ENCODE measurements at places on chromosomes 2 and 18.

- no peak for DNase-seq
These were observed 66.2 kb upstream of the KLF7 start for GRCh38 chr2:207231967-207232366.

- DNase-seq: peak; percentile 36
These were observed 55.9 kb downstream of the UNC50 start for GRCh38 chr2:98664323-98664722.

DNA sequence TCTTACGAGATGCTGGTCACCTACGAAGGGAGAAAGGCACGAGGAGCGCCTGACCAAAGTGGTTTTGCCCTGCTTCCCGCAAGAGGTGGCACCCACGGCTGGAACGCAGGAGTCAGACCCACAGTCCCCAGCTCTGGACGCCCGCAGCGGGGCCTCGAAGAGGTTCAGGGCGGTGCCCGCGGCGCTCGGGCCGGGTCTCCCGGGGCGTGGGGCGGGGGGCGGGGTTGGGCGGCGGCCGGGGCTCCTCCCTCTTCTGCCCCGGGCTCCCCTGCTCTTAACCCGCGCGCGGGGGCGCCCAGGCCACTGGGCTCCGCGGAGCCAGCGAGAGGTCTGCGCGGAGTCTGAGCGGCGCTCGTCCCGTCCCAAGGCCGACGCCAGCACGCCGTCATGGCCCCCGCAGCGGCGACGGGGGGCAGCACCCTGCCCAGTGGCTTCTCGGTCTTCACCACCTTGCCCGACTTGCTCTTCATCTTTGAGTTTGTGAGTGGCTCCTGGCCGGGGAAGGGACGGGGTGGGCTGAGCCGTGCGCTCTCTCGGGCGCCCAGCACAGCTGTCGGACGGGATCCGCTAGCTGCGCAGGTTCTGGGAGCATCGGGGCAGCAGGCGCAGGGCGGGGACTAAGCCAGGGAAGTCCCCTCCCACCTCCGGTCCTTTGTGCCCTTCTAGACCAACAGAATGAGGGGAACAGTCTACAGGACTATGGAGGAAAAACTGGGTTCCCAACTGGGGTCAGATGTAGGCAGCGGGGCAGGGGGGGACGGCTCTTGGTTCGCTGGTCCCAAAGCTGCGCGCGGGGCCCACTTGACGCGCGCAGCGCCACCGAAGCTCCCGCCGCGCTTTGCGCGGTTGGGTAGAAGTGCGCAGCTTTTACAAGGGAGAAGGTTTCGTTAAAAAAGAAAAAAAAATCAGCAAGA, at the start of gene MAL:
TSS of gene MAL (plus strand) at position 303 of the 914 bp plus-strand sequence. CDS start at position 388, 85 bp downstream.
- DNase-seq: peak; percentile 43

- DNase-seq: no peak
These were observed 361.5 kb downstream of the GALNT13 start for GRCh38 chr2:154233231-154233630.

- no peak for DNase-seq
These were observed 1.7 kb upstream of the SERPINB7 start for GRCh38 chr18:63773551-63773950.

DNA sequence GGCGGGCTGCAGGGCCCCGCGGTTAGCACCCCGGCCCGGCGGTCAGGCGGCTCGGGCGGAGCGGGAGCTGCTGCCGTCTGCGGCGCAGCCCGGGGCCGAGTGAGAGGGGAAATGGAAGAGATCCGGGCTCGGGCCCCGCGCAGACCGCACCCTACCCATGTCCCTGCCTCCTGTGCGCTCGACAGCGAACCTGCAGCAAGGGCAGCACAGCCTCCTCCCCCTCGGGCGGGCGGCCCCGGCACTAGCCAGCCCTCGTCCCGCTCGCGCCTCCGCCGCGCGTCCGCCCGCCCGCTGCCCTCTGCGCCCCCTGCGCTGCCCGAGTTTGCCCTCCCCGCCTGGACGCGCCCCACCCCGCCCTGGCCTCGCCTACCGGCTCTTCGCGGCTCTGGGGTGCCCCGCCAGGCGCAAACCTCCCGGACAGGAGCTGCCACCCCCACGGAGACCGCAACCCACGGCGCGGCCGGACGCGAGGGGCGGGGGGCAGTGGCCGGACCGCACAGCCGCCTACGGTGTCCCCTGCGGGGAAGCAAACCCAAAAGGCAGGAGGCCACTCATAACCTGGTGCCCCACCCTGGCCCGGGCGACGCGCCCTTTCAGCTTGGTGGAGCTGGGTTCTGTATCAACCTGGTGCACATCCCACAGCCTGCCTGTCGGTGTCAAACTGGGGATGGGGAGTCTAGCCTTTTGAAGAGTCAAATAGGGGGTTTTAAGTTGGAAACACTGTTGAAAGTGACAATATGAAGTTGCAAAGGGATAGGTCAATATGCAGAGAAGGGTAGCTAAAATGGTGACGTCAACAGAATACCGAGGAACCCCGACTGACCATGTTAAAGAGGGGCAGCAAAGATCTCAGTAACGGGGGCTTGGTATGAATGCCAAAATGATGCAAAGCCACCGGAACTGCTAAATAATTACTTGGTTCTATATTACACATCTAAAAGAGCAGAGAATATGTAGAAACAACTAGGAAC, at the start of gene IHH:
TSS of gene IHH (minus strand) at position 101 of the 971 bp plus-strand sequence. CDS start 454 bp downstream, outside the sequence.
- no peak for DNase-seq

- no peak for DNase-seq
These were observed 51.0 kb upstream of the ABCA12 start for GRCh38 chr2:215189393-215189792.

DNA sequence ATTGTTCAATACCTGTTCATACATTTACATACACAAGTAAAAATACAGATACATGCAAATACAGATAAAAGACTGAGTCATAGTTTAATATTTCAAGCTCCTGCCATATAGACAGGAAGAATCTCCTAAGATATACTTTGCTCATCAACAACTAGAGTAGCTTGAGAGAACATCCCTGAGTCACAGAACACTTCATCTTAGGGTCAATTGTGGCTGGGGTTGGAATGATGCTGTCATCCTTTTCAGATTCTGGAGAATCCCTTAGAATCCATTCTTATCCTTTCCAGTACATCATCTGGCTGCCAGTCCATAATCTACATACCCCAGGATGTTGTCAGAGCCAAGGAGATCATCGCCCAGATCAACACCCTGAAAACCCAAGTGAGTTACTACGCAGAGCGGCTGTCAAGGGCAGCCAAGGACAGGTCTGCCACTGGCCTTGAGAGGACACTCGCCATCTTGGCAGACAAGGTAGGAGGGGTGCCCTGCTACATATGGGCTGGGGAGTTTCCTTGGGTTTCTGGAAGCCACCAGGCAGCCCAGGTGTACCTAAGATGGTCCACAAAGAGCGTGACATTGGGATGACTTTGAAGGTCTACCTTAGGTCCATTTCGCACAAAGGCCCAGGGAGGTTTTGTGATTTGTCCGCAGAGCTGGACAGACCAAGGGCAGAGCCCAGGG, 55.7 kb downstream of the COA5 start:
- DNase-seq: no peak

DNA sequence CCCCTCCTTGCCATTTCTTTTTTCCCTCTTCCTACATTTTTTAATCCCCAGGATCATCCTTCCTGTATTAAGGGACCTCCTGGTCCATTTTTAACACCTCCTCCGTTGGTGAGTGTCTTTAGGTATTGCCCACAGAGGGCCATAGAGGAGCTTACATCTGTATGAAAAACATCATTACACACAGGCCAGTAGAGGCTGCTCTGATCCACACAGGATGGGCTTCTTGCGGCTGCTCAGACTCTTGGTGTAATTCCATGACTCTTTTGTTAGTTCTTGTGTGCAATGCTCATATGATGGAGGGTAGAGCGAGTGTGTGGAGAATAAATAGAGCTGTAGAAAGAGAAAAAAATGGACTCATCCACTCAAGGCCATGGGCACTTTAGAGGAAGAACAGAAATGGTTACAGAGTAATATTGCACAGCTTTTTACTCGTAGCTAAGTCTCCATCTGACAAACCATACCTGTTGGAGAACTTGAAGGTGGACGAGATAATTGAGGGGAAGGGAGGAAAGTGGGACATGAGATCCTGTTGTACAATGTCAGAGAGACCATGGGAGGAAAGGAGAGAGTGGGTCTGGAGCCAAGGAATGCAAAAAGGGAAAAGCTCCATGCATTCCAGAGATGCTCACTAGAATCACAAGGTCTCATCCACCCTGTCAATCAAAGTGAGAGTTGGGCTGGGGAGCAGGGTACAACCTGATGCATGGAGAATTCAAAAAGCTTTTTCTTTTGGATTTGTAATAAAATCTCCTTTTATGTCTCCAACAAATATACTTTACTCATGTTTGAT, 129.7 kb upstream of the TNP1 start:
- no peak for DNase-seq

- DNase-seq: no peak
These were observed 1262.9 kb downstream of the SUCLG1 start for GRCh38 chr2:83196225-83196624.

- DNase-seq: no peak
These were observed 1.4 kb upstream of the LAPTM4A start for GRCh38 chr2:20052861-20053281.

GRCh38 chr2:45637440-45637839, 14.0 kb upstream of the PRKCE start:
- no peak for DNase-seq

DNA sequence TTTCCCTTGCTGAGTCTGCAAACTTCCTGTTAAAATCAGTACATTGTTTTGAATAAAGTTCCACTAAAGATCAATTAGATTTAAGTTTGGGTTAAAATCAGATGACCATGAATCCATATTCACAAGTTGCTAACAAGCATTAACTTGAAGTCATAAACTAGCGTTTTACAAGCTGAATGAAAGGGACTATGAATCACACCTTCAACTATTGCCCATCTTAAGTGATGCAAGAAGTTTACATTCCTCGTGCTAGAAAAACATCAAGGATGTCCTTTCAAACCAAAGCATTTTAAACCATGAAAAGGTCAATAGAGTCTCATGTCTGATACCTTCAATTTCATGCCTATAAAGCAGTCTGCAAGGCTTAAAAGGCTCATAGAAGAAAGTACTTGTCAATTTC, 257.2 kb upstream of the SYT4 start:
- DNase-seq: no peak

- DNase-seq: no peak
These were observed 127.3 kb downstream of the DNER start for GRCh38 chr2:229586746-229587705.

DNA sequence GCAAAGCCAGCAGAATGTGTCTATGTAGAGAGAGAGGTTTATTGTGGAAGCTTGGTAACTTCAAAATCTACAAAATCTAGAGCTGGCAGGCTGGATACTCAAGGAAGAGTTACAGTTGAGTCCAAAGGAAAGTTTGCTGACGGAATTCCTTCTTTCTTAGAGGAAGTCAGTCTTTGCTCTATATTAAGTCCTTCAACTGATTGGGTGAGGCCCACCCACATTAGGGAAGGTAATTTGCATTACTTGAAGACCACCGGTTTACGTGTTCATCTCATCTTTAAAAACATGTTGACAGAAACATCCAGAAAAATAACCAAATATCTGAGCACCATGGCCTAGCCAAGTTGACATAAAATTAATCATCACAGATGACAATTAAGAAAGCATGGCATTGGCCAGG, 101.5 kb downstream of the TEX51 start:
- DNase-seq: no peak

DNA sequence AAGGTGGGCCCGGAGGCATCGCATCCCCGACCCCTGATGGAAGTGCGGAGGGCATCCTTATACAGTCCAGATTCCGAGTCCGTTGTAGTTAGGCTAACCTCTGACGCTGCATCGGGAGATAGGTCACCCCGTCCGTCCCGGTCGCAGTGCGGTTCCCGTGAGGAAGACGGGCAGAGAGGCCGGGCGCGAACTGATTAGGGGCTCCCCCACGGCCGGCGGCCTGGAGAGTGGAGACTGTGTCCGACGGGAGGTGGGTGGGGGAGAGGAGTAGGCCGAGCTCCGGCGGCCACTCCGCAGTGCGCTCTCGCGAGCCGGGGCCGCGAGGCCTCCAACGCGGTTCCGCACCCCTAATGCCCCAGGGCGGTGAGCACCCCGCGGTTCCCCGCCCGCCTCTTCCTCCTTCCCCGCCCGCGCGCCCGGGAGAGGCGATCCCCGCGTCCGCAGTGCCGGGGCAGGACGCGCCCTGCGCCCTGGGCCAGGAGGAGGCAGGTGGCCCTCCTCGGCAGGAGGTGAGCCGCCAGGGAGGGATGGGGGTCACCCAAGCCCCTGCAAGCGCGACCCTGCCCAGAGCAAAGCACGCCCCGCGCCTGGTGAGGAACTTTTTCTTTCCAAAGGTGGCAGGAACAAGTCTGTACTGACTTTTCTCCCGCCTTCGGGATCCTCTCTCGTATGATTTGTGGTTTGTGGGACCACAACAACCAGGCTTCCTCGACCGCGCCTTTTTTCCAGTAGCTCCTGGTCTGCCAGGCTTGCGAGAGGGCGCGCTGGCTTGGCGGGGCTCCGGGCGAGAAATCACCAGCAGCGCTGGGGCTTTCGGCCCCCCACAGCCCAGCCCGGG, 1.4 kb upstream of the SP5 start:
- no peak for DNase-seq

GRCh38 chr18:38221476-38222100, 656.0 kb upstream of the CELF4 start:
- no peak for DNase-seq

DNA sequence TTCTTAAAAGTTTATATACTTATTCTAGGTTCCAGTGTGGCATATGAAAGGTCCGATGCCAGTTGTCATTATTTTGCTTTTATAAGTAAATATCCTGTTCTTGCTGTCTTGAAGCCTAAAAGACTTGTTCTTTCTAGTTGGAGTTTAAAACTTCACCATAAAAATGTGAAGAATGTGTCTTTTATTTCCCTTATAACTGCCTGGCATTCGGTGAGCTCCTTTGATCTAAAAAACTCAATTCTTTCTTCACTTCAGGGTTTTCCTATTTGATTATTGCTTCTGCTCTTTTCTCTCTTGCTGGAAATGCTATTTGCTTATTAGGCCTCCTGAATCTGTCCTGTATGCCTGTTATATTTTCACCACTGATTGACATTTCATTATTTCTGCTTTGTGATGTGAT, 51.6 kb downstream of the TSPYL6 start:
- no peak for DNase-seq

- no peak for DNase-seq
These were observed 100.8 kb downstream of the CLIP4 start for GRCh38 chr2:29215739-29216608.

Measured in T follicular helper cell (primary cell).